ENCODE measurements at places on chromosomes 4 and X.

DNA sequence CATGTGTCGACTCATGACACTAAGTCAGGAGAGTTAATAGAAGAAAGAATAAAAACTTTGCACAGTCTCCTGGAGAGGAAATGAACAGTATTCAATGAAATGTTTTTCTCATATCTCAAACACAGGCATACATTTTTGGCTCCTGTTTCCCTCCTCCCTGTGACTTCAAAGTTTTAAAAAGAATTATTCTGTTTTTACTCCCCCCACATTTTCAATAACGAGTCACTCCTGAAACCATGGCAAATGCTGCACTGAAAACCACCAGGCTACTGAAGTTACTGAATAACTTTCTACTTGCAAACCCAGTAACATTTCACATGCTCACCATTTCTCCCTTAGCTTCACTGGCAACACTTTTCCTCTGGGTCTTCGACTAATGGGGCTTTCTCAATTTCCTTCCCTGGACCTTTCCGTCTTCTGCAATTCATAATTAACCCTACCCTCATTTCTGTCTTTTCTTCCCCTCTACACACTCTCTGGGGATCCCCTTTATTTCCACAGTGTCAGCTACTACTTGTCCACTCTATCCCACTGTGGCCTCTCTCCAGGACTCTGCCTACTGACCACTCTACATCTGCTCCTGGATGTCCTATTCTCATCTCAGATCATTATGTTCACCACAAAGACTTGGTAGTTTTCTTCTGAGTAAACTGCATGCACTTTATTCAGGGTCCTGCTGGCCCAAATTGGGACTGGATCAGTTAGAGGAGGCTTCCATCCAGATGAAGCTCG, 225.8 kb upstream of the ETNPPL start:
- DNase-seq: no peak

GRCh38 chrX:24259544-24260240, 54.2 kb downstream of the SUPT20HL2 start:
- DNase-seq: no peak

DNA sequence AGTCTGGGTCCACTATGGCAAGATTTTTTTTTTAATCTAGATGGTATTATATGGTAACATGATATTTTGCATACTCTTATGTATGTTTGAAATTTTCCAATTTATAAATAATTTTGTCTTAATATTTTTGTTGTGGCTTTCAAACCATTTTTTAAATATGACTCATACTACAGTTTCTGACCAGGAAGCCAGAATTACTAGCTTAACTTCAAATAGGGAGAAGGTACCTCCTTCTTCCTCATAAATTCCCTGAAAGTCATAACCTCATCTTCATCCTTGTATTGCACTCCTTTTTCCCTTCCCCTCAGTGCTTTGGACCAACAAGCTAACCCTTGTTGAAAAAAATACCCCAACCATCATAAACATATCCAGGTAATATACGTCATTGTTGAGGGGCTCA, 21.6 kb downstream of the ARAP2 start:
- DNase-seq: no peak

DNA sequence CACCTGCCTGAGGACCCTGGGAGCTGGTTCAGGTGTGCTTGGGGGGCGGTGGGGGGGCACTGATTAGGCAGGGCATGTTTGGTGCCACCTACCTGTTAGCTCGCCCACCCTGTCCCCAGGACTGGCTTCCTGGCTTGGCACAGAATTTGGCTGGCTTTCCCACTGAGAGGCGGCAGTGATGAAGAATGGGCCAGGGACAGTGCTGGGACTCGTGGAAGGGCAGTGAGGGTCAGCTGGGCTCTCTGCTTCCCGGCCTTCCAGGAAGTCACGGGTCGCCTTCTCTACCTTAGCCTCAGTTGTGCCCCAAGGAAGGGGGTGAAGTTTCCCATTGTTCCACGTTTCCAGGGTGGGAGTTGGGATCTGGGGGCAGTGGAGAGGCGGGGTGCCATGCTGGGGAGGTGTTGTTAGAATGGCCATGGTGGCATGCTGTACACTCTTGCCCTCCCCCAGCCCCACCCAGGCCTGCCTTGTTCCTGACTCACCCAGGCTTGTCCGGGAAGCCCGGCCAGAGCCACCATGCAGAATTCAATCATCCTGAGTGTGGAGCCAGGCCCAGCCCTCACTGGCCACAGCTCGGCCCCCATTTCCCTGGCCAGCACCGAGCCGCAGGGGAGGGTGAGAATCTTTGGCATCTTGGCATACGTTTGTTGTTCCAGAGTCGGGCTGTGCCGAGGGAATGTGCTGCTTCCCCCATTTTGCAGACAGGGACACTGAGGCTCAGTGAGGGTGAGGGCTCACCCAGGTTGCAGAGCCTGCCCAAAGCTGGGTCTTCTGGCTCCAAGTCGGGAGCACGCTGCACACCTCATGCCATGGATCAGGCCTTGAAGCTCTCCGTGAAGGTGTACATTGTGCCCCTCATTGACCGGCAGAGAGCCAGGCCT, 21.9 kb upstream of the GPR78 start:
- no peak for DNase-seq

GRCh38 chrX:86028681-86029080, 18.7 kb downstream of the CHM start:
- no peak for DNase-seq
